AG08395 (cell line): ENCODE measurements at places on chromosomes 16 and 17.

GRCh38 chr17:16251556-16251955 lies 34.5 kb downstream of the PIGL start:
- DNase-seq: no peak

DNA sequence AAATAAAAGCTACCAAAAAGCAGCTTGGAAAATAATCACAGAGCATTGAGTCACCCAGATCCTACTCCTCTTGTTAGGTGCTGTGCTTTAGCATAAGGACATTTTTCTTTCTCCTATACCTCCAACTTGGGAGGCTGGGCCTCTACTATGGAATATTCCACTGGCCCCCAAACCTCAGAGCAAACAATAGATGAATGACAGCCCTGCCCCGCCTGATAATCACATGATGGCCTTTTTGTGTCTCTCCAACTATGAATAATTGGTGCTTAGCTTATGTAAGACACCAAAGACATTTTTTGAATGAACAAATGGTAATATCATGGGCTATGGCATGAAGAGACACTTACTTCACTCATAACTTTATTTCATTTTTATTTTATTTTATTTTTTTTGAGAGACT lies 250.2 kb downstream of the GRIN2A start:
- DNase-seq: no peak

DNA sequence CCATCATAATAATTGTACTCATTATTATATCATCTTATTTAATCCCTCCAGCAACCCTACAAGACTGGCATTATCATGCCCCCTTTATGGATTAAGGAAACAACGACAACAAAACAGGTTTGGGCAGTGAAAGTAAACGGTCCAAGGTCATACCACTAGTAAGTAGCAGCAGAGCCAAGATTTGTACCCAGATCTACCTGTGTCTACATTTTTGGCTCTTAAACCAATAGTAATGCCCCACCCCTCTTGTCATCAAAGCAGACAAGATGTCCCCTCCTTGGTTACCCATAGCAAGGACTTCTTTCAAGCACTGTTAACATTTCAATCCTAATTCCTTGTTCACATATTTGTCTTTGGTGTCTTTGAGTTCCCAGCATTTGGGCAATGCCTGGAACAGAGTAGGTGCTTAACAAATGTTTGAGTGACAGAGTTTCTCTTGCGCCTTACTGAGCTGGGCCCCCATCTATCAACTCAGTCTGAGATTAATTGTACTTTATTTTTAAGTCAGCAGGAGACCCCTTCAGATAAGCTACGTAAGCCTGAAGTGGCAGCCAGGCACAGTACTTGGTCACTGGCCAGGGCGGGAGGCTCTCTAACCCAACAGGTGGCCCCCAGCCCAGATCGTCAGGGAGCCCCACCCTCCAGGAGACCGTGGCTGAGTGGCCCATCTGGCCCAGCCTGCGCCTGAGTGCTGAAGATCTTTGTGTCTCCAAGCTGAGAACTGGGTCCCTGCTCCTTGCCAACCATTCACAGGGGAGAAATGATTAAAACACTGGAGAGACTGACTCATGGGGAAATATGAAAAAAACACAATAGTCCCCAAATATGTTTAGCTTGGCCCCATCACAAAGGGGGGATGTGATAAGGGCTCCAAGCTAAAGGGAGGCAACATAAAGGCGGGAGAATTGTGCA lies 75.8 kb downstream of the AXIN2 start:
- peak; percentile 17 for DNase-seq

- DNase-seq: peak; percentile 10
These were observed 33.3 kb downstream of the HELZ start for GRCh38 chr17:67211742-67212141.

DNA sequence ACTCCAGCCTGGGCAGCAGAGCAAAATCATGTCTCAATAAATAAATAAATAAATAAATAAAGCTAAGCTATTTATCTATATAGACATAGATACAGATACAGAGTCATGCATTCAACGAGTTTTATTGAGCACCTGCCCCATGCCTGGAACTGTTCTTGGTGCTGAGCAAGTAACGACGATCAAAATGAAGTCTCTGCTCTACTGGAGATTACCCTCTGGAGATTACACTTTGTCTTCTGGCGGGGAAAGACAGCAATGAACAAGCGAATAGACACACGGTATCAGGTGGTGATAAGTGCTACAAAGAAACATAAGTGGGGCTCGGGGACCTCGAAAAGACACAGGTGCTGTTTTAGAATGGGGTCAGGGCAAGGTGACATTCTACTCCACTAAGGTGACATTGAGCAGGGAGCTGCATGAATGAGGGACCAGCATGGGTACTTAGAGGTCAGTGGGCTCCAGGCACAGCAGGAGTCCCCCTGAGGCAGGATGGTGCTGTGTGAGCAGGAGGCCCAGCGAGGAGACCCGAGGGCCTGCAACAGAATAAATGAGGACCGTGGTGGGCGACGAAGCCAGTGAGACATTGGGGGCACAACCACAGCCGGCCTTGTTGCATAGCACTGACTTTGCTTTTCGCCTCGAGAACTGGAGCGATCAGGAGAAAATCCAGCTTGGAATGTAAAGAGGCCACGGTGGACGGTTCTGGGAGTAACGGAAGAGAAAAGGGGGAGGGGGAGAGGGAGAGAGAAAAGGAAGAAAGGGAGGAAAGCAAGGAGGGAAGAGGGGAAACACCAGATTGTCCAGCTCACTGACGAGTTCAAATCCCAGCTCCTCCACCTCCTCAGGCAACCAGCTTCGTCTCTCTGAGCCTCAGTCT lies 42.4 kb upstream of the MEAK7 start:
- no peak for DNase-seq

GRCh38 chr17:59067756-59068155 lies 38.9 kb downstream of the TRIM37 start:
- DNase-seq: no peak

DNA sequence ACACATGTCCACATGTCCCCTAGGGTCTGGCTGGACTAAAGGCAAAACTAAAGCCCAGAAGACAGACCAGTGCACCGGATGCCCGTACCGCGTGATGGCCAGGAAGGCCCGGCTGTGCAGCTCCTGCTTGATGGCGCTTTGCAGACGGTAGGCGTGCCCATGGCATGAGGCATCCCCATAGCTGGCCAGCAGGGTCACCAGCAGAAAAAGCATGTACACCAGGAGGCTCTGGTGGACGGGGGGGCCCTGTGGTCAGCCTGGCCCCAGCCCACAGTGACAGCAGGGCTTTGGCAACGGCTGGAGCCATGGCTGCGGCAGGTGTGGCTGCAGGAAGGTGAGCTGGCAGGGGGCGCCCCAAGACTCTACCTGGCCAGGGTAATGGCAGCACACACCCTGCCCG lies 42.8 kb downstream of the PKD1 start:
- no peak for DNase-seq
